ENCODE measurements at places on chromosomes 4 and X.

DNA sequence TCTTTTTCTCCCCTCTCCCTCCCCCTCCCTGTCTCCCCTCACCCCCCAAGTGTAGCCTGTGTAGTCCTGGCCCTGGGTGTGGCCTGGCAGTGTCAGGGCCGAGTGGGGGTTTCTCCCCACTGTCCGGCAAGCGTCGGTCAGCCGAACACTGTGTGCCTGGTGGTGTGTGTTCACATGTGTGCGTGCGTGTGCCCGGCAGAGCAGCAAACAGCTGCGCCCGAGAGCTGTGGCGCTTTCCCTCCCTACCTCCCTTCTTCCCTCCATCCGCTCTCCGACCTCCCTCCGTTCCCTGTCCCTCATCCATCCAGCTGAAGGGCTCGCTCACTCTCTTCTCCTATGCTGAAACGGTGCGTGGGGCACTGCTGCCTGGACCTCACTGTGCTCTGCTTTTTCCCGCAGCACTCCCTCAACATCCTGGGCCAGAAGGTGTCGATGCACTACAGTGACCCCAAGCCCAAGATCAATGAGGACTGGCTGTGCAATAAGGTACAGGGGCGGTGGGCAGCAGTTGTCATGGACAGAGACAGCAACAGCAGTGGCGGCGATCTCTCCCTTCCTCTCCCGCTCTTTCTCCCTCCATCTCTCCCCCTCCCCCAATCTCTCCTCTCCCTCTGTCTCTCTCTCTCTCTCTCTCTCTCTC lies 17.4 kb upstream of the UBA1 start:
- DNase-seq: no peak

DNA sequence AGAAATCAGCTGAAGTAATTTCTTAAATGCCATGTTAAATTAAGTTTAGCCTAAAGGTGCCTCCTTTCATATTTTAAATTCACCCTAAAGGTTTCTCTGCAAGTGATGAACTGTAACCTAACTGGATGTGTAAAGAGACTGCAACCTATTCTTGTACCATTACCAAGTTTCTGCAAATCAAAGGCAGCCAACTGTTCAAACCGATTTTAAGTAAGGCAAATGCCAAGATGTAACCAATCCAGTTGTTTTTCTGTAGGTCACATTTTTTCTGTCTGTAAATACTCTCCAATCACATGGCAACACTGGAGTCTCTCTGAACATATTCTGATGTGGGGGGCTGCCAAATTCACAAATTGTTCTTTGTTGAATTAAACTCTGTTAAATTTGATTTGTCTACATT lies 42.4 kb upstream of the FGF2 start:
- no peak for DNase-seq

- no peak for DNase-seq
These were observed 78.8 kb upstream of the PACRGL start for GRCh38 chr4:20621476-20621875.

DNA sequence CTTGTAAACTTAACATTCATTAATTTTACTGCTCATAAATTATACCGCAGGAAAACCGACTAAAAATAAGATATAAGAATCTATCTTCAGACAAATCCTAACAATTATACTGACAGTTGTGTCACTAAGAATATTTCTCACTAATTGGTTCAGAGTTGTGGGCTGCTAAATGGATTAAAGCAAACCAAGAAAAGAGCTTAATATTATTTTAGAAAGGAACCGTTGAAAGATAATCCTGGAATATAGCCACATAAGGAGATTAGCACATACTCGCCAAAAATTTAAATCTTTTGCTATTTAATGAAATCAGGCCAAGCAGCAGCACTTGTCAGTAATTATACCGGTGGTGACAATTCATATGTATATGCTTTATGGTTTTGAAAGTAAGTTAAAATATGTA lies 132.8 kb downstream of the SLIT2 start:
- no peak for DNase-seq

DNA sequence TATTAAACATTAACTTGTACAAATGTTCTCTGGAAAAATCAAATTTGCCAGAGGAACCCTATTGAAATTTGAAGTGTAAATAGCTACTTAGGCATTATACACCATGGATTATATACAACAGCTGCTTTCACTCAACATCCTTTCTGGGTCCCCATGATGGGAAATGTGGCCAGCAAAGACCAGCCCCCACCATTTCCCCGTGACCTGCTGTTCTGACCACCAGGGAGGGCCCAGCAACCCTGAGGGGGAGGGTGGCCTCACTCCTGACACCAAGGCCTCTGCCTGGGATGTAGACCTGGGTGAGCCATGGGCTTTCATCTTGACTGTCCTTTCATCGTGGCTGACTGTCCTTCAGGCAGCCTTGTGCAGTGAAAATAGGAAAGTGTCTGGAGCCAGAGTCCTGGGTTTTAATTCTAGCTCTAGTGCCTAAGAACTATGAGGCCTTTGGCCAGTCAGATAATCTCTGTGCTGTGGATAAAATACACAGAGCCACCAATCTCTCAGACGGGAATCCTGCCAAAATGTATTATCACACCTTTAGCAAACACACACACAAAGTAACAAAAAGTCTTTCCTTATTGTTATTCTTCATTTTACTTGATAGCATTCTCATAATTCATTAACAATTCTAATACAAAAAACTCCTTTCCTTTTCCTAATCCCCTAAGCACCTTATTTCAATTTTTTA lies 45.1 kb downstream of the NR3C2 start:
- no peak for DNase-seq

DNA sequence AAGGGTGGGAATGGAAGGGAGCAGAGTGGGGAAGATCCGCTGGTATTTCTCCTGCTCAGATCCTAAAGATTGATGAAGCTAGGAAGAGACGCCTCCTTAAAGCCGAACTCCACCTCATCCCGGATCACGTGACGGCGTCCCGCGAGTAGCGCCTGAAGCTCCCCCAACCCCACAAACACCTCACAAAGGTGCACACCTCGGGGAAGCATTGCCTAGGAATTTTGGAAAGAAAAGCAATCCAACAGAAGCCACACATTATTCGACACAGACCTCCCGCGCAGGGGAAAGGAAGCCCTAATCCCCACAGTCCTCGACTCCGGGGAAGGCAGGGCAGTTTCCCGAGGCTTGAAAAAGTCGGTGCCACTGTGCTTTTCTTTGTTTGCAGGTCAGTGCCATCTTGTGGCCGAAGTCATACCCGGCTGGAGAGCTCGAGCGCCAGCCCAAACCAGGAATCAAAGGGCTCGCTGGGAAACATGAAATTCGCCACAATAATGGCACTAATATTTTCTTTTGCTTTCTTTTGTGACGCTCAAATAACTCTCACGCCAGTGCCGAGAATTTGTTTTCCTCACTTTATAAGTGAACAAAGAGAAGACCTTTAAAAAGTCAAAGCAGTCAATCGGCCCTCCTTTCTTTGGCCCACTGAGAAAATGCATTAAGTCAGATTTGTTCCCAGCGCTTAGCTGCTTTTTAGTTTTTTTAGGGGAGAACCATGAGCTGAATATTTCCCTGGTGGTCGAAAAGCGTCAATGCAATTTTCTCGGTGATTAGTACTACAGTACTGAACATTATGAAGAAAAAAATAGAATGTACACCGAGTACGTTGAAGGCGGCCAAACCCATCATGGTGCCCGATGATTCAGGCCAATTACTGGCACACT lies at the start of gene NPY1R:
TSS of gene NPY1R (minus strand) at position 71 of the 881 bp plus-strand sequence. CDS start 6,042 bp downstream, outside the sequence.
- DNase-seq: peak; percentile 88

DNA sequence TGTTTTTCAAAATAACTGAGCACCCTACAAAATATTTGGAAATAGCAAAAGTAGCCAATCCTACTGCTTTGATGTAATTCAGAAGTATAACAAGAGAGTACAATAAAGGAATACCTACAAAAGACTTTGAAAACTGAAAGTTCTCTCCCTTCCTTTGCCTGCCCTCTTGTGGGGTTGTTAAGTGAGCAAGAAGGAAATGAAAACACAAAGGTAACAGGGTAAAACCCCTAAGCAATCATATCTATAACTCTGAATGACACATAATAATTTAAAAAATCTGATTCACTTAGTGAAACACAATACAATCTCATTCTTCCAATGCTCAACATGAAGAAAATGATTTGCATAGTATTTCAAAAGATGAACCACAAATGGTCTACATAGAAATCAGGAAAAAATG lies 98.2 kb downstream of the FRYL start:
- DNase-seq: no peak

DNA sequence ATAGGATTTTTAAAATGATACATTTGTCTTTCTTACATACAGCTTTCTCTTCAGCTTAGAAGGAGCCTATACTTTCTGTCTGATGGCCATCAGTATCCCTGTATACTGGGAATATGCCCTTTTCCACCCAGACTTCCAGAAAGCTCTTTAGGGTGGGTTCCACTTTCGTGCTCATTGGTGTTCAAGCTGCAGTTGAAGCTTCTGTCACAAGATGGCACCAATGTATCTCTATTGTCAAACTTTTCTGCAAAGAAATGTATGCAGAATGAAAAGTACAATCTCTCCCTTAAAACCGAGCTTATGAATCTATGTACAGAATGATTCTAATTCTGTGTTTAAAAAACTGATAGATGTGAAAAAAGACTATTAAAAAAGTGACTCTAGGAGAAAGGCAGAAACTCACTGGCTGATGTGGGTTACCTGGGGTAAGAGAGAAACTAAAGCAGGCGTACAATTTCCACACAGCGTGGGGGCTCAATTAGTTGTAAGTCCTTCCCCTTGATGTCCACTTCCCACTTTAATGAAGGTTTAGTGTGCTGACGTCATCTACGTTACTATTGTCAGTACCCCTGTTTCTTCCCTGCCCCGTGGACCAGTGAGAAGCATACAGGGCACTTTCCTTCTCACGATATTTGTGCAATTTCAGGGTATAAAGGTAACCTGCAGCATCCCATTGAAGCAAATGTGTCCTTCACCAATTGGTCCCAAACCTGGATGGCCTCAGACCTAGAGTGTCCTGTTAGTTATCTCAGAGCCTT lies 57.3 kb upstream of the TCEAL2 start:
- no peak for DNase-seq

GRCh38 chr4:1271686-1272085 lies 18.0 kb upstream of the MAEA start:
- DNase-seq: no peak

DNA sequence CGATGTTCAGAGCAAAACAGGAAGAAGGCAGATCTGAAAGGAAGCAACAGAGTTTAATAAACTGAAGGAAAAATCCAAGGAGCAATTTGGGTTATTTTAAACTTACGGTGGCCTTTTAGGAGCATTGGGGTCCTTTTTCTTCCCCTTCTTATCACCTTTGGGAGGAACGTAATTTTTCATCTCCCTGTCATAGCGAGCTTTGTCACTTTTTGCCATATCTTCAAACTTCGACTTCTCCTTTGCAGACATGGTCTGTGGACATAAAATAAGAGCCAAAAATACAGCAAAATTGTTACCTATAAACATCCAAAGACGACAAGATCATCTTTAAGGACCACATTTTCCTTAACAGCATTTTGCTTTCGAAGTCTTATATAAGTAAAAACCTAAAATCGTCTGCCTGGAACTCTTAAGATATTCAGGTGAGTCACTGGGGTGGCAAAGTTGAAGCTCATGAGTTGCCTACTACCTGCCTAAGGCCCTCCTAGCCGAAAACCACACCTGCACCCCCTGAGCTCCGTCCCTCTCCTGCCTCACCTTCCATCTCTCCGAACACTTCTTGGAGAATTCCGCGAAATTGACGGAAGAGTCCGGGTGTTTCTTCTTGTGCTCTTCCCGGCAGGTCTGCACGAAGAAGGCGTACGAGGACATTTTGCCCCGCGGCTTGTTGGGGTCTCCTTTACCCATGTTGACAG lies 1.0 kb downstream of the HMGB2 start:
- no peak for DNase-seq

Measured in ascending aorta (tissue), 2 donors.